ENCODE measurements at places on chromosomes 12 and 14. TPM values are rescaled to one million over a fixed set of nuclear protein-coding genes. Genes with fewer than 3 reads are reported as not detected.
A peak's percentile ranks its signal among the peaks of the same experiment; 100 is the strongest.

GRCh38 chr12:93358821-93359220 is 18.9 kb upstream of the NUDT4 start:
- no peak for DNase-seq

DNA sequence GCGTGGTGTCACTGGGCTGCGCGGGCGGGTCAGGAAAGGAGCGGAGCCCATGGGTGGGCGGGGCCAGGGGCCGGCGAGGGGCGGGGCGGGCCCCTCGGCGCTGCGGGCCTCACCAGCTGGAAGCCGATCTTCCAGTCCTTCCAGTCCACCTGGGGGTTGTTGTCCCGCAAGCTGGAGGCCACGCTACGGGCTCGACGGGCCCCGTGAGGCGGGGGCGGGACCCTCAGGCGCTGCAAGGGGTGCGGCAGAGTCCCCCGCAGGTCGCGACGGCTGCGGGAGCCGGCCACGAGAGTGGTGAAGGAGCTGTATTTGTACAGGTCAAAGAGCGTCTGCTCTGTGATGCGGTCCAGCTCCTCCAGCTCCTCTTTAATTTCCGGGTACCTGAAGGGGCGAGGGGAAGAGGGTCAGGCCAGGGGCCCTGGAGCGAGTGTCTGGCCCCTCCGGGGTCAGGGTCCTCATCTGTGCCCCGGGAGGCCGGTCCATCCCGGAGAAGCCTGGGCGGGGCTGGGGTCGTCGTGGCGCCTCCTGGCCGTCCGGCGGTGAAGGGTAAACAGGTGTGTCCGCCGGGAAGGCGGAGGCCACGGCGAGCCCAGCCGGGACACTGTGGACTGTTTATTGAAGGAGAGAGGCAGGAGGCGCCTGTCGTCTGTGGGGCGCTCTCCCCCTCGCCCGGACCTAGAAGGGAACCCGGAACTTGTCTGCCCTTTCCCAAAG is 11.9 kb downstream of the SCNN1A start:
- peak; percentile 62 for DNase-seq

The KERA gene
- not detected for total RNA-seq

DNA sequence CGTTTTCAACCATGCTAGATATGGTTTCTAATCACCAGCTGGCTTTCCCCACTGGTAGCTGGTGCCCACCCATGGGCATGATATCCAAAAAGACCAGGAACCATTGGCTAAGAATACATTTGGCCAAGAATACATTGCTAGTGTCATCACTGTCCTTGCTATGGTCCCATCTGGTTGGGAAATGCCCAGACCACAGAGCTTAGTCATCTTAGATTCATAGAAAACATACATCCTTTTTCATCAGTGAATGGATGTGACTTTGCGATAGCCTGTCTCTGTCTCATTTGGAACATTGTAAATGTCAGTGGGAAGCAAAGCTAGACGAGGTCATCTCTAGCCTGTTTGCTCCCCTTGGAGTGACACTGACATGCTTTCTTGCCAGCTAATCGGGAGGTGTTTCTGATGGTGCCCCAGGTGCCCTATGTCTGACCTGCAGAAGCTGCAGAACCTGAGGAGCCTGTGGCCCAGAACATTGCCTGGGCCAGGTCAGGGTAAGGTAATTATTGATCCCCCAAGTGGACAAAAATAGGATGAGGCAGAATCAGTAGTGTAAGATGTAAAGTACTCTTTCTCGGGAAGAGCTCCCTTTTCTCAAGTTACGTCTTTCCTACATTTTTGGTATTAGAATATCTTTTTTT is 194.8 kb downstream of the SLC41A2 start:
- no peak for DNase-seq

GRCh38 chr14:81415781-81416180 is 15.7 kb upstream of the STON2 start:
- DNase-seq = no peak

DNA sequence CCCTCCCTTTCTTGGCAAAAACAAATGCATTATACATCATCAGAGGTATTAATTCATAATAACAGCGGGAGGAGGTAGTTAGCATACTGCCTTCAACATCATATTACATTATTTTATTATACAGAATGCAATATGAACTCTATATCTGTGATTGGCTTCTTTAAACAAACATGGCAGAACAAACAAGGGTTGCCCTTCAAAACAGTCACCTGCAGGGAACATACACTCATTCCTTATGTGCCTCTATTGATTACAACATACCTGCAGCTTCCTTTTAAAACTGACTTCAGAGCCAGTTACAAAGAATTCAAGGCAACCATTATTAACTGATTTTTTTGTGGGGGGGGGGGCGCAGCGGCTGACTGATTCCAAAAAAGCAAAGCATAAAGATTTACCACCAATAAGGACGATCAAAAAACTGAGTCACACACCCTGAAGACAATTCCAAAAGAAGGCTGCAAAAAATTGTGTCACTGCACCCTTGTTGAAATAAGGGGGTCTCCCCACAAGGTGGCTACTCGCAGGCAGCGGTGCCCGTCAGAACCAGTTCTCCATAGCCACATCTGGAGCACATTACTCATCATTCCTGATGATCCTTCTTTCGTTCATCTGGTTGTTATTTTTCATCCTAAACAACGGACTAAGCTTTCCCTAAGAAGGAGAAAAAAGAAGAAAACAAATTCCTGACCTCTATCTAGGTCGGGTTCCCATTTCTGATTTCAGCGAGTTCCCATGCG is 51.8 kb downstream of the SMUG1 start:
- DNase-seq = no peak

DNA sequence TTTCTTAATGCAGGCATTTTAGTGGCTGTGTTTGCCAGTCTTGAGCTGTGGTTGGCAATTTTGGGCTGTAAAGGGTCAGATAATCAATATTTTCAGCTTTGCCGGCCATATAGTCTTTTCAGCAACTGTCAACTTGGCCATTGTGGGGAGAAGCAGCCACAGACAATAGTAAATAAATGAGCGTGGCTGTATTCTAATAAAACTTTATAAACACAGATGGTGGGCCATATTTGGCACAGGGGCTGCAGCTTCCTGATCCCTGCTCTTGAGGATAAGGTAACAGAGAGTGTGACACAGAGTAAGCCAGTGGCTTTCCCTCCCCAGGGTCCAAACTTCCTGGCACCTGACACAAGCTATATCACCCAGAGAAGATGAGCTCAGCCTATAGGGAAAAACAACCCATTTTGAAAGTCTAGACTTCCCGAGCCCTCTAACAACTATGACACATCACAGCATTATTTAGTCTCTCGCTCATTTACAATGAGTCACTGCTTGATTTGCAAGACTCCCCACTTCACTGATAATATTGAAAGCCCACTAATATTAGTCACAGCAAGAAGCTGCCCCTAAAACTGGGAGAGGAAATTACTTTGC is 163.1 kb upstream of the TMPO start:
- DNase-seq = no peak

DNA sequence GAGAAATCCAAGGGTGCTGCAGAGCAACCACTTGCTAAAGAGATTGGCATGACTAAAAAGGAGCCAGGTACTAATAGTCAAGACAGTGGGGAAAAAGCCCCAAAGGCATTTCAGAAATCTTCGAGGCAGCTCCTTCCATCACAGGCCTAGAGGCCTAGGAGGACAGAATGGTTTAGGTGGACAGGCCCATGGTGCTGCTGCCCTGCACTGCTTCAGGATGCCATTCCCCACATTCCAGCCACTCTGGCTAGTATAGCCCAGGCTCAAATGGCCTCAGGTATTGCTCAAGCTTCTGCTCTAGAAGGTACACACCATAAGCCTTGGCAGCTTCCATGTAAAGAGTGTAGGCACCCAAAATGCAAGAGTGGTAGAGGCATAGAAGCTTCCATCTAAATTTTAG is 92.9 kb downstream of the RPAP3 start:
- no peak for DNase-seq

- DNase-seq = no peak
Measured at GRCh38 chr12:77044721-77045120, 20.6 kb downstream of the E2F7 start.

The SLCO1B1 gene
- total RNA-seq = not detected

The GDF11 gene
- 12.1 TPM for total RNA-seq

GRCh38 chr12:76276499-76277151 is 71.6 kb downstream of the BBS10 start:
- no peak for DNase-seq

DNA sequence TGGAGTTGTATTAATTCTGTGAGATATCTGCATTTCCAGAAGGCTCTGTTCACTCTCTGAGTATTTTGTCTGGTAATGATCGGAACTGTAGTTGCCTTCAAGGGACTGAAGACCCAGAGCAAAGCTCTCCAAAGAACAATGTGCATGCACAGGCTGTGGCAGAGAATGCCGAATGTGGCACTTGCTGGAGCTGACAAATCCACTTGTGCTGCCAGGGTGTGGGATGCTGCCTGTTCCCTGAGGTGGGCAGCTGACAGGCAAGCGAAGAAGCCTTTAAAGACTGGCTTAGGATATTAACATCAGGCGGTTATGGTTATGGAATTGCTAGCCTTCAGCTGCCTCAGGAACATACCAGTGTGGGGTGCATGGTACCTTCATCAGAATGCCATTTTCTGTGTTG is 419.9 kb upstream of the ATP2B1 start:
- no peak for DNase-seq

DNA sequence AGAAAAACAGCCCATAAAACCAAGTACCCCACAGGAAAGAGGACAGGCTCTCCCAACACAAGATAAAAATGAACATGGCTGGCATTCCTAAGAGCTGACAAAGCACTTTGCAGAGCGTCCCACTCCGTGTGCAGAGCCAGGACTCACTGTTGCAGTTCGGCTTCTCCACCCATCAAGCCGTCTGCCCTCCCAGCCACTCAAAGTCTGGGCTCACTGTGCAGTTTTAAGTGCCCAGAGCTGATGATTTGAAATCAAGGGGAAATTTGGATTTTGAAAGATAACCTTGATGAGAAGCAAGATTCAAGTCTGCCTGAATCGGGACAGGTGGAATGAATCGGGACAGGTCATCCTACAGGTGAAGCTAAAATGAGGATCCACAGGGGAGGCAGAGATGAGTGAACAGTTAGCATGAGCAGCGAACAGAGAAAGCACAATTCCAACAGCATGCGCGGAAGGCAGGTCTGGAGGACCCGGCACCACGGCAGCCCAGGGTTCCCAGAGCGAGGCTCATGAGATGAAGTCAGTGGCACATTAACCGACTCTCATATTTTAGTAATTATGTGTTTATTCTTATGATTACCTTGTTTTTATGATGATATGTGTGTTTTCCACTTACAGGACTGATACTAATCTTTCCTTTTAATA is 39.8 kb upstream of the GPR68 start:
- DNase-seq = no peak

DNA sequence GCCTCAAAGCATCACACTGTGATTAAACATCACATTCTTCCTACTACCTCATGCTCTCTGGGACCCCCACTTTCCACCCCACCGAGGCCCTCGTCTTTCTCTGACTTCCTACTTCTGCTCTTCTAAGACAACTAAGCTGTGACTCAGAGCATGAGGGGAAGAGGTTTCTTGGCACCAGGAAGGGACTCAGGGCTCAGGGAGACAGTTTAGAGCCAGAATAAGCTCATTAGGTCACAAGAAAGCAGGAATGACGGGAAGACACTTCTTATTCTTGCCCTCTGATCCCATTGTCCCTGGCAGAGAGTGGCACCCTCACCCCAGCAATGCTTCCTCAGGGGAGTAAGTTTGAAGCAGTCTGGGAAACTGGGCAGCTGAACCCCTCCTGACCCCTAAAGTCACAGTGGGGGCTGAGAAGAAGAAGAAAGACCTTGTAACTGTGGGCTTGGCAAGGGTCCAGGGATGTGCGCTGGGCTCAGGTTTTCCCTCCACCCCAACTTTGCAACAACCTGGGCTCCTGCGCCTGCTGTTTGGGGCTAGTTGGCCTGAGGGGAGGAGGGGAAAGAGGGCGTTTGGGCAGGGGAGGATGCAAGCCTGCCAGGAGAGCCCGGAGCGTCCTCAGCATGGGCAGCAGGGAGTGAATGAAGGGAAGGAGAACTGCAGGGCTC is 64.6 kb upstream of the ACTN1 start:
- no peak for DNase-seq

The PRB2 gene
- not detected for total RNA-seq

- no peak for DNase-seq
Measured at GRCh38 chr12:53045696-53046045, 4.2 kb upstream of the TNS2 start.

The ADCY4 gene
- total RNA-seq = not detected

The AGAP2 gene
- total RNA-seq = 1.5 TPM

DNA sequence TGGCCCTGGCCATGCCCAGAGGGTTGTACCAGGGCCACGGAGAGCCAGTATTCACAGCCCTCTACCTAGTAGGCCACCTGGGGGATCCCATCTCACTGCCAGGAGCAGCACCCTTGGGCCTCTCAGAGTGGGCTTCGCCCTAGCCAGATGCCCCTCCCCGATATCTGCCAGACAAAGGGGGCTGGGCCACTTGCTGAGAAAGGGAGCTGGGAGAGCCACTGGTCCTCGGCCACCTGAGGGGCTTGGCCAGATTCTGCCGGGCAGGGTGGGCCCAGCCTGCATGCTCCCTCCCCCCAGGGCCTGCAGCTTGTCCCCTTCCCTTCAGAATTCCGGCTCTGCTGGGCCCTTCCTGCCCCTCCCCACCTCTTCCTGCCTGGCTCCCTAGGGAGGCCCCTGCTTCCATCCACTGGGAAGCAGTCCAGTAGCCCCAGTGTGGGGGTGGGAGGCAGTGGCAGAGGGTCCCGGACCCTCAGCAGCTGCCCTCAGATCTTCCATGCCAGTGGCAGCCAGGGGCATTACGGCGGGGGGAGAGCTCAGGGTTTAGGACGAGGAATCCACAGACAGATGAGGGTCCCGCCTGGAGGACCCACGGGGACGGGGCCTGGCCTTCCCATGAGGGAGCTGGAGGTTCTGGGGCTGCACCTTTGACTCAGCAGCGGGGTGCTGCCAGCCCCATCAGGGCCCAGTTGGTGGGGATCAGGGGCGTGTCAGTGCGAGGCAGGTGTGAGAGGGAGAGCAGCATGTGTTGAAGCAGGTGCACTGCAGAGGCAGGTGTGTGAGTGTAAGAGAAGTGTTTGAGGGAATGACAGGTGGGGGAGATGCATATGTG is 2.4 kb downstream of the CRIP2 start:
- no peak for DNase-seq

DNA sequence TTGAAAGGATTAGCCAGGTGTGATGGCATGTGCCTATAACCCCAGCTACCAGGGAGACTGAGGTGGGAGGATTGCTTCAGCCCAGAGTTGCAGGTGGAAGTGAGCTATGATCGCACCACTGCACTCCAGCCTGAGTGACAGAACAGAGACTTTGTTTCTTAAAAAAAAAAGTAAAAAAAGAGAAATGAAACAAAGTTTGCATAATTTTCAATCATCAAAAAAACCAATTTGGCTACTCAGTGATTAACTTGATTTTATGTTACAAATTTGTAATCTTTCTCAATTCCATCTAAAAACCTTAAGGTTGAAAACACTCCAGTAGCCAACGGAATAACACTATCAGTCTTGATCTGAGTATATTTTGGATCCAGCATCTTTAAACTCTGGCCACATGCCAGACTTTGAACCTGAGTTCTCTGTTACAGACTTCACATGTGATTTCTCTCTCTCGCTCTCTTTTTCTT is 12.6 kb upstream of the DENND5B start:
- DNase-seq = no peak

GRCh38 chr14:77339407-77339806 is 18.6 kb downstream of the GSTZ1 start:
- no peak for DNase-seq

All from SK-MEL-5 (cell line).